ENCODE measurements at places on chromosomes 2 and 18.

DNA sequence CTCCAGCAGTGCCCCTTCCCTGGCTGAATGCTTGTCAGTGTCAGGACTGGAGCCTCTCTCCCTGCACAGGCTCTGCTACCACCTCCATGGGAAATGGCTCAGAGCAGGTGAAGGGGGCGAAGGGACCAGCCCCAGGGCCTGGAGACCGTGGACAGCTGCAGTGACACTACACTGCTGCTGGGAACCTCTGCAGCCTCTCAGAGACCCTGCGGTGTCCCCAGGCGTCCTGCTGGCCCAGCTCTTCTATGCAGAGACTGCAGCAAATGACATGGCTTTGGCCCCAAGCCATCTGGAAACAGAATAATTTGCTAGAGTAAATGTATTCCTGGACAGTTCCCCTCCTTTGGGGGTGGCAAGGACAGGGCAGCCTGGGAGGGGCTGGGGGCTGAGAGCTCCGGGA, 53.2 kb downstream of the CIB4 start:
- no peak for DNase-seq

DNA sequence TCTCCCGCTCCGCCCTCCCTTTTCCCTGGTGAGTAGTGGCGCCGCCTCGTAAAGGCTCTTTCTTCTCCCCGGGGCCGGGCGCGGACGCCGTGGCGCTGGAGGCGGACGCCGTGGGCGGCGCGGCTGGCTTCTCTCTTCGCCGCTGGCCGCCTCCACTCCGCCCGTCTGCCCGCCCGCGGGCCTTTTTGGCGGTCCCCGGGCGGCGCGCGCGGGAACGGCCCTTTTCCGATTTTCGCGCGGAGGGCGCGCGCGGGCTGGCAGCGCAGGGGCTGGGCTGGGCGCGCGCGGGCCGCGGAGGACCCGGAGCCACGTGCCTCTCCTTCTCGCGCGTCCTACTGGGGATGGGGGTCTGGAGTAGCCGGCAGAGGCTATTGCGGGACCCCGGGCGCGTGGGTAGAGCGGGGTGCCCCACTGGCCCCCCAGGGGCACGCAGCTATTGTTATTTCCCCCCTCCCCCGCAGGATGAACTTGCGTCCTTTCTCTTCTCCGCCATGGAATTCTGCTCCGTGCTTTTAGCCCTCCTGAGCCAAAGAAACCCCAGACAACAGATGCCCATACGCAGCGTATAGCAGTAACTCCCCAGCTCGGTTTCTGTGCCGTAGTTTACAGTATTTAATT, 472 bp downstream of the SLC20A1 start:
- no peak for DNase-seq

- DNase-seq: no peak
Measured at GRCh38 chr18:48693625-48694262, 154.9 kb downstream of the CTIF start.

GRCh38 chr2:133658020-133658903, 90.0 kb upstream of the NCKAP5 start:
- DNase-seq: peak; percentile 51

DNA sequence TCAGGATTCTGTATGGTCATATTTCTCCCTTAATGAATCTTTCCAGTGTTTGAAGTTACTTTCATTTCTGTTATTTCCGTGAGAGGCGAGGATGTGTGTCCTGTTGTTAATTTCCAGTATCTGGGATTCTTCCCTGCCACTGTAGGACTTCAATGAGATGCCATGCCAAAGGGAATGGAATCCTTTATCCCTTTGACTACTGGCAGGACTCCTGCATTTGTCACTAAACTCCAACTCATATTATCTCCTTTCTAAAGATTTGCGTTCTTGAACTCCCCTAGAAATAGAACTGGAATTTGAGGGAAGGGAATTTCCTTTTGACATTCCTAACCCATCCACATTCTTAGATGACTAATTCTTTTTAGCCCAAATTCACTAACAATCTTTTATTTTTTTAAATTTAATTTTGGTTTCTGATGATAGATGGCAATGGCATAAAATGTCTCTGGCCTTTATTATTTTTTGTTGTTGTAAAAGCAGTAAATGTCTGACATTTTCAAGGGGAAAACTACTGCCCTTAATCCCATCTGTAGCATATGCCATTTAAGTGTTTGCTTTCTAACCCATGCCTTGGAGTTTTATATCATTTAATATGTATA, 87.8 kb upstream of the EML6 start:
- DNase-seq: no peak

DNA sequence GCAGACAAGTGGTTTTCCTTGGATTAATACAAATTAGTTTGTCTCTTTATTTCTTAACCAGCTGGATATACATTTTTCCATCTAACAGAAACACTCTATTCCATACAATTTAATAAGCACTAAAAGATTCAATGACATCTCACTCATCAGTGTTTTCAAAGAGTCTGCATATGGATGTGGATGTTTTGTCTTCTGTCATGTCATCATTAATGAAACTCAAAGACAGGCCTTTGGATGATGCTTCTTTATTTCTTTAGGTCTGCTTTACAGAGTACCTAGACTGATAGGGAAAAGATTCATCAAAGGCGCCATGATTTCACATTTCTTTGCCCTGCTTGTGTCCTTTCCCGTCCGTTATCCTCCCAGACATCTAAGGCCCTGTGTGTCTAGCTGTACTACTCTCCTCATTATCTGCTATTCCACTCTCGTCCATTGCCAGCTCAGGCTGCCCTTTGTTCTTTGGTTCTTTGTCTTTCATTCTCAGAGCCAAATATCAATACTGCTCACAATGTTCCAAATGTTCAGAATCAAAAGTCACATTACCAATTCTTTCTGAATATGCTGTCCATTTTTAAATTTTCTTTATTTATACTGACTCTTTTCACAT, 232.3 kb upstream of the CHAC2 start:
- DNase-seq: no peak

DNA sequence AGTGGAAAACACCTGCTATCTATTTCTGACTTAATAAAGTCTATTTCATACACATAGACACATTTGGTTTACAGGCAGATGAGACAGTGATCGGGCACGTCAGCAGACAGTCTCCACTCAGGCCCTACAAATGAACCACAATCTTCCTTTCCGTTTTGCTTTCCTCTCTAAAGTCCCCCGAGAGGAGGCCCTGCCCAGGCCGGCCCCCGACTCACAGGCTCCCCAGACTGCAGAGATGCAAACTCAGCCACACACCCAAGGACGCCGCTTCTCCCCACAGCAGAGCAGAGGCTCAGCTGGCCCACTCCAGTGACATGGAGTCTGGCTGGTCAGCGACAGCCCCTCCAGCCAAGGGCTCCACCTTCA, 9.3 kb upstream of the MTERF4 start:
- no peak for DNase-seq

GRCh38 chr2:128286011-128286721, 32.5 kb downstream of the HS6ST1 start:
- DNase-seq: no peak

DNA sequence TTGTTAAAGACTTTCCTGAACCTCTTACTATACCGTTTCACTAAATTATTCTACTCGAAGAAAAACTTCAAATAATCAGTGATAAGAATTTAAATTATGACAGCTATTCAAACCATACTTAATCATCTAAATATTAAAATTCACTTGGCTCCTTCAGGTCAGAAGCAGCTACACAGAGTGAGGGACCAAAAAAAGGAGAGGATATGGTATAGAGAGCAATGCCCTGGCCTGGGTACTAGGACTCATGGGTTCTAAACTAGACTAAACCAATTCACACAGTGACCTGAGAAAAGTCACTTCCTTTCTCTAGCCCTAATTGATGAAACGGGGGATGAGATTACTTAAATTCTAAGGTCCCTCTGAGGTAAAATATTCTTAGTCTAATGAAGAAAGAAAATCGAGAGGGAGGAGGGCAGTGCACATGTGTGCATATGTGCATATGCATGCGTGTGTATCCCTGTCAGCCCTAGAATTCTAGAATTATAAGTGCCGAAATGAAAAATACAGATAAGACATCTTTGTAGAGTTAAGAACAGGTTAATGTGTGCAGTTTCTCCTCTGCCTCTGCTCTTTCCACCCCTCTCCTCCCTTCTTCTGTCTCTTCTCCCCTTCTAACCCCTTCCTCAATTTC, 11.2 kb downstream of the STRN start:
- DNase-seq: no peak

DNA sequence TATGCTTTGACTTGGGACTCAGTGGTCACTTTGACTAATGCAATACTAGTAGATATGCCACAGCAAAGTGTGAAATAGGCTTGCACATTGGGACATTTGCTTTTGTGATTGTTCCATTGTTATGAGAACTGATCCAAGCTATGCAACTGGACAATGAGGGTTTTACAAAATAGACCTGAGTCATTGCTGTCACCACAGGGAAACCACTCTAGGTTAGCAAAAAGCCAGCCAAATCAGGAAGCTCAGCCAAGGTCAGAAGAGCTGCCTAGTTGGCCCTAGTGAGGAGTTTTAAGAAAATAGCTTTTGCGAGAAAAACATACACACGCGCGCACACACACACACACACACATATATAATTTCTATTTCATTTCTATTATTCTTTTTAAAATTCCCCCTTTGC, 452.4 kb upstream of the CDH7 start:
- DNase-seq: no peak

DNA sequence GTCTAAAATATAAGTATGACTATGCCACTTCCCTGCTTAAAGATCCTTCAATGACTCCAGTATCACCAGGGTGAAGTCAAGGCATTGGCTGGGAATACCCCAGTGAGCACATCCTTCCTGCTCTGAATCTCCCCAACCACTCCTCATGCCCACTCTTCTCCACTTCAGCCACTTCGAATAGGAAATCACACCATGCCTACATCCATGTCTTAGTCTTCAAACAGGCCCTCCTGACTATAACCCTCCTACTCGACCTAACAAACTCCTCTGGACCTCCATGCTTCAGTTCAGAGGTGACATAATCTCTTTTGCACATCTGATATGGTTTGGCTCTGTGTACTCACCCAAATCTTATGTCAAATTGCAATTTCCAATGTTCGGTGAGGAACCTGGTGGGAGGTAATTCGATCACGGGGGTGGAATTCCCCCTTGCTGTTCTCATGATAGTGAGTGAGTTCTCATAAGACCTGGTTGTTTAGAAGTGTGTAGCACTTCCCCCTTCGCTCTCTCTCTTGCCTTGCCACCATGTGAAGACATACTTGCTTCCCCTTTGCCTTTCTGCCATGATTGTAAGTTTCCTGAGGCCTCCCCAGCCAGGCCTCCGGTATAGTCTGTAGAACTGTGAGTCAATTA, 87.8 kb upstream of the TFCP2L1 start:
- no peak for DNase-seq

DNA sequence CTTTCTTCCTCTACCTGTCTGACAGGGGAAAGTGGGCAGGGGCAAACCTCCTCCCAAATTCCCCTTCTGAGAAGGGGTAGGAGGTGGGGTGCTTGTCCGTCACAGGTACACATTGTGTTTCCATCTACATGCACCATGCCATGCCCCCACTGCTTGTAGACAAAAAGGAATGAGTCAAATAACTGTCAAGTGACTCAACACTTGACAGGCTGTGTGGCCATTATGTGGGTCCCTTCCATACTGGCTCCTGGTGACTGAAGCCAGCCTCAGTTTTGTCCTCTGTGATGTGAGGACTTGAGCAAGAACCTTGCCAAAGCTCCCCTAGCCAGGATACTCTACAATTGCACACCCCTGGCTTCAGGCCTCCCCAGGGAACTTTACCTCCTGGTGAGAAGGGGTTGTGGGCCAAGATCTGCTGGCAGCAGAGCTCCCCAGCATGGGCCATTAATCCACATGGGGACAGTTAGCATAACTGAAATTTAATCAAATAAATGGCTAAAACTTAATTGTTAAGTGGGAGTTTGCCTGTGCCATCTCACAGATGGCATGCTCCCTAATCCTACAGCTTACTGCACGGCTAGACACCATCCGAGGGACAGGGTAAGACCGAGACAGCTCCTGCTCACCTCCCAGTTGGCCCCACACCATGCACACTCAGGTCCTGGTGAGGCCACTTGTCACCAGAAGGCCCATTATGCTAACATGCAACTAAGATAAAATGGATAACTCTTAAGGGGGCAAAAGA, 140.2 kb downstream of the BCL11A start:
- DNase-seq: no peak

DNA sequence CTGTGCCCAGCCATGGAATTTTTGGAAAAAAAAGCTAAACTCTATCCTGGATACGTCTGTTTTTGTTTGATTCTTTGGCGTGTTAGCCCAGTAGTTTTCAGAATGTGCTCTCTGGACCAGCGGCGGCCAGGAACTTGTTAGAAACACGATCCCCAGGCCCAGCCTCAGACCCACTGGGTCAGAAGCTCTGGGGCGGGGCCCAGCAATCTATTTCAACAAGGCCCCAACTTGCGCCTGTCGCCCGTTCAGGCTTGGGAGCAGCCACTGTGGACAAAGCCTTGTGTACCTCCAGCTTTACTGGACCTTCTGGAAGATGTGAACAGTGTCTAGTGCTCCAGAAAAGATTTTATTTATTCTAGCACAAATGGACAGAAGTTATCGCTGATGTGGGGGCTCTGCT, 14.3 kb downstream of the CABLES1 start:
- DNase-seq: no peak

GRCh38 chr2:162509288-162509968, 165.5 kb downstream of the GCA start:
- DNase-seq: peak; percentile 65

GRCh38 chr2:155424518-155424917, 726.0 kb downstream of the KCNJ3 start:
- no peak for DNase-seq

- no peak for DNase-seq
Measured at GRCh38 chr2:237210763-237211162, 125.1 kb downstream of the COPS8 start.

GRCh38 chr2:129799036-129799958, 180.2 kb upstream of the RAB6C start:
- no peak for DNase-seq

GRCh38 chr2:219399716-219400478, 12.2 kb upstream of the DNPEP start:
- DNase-seq: no peak

DNA sequence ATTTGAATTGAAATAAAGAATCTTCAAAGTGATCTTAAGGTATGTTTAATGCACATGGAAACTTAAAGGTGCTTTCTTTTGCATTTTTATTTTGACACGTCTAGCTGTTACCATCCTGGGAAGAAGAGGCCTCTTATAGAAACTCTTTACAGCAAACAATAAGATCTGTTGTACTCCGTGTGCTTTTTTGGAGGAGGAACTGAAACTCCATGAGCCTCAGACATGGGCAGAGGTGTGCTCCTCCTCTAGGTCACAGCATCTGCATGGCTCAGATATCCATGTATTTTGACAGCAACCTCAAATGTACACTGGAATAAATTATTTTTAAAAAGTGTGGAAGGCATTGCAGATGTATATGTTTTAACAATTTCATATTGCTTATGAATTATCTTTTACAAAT, 783.3 kb upstream of the SALL3 start:
- no peak for DNase-seq

DNA sequence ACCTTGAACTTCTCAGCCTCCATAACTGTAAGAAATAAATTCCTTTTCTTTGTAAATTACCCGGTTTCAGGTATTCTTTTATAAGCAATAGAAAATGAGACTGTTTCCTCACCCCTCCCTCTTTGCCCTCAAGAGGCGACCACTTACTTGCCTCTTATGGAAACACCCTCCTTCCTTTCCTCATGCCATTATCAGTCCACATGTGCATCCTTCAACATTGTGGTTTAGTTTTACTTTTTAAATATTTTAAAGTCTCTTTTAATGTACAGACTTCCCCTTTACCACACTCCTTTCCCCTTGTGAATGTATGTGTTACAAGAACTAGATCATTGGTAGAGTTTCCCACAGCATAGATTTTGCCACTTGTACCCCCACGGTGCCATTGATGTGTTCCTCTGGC, 202.4 kb upstream of the SIX2 start:
- DNase-seq: no peak
